ENCODE measurements at places on chromosomes 5 and 9.

- DNase-seq: no peak
Measured at GRCh38 chr5:76083555-76084495, 642 bp downstream of the SV2C start.

DNA sequence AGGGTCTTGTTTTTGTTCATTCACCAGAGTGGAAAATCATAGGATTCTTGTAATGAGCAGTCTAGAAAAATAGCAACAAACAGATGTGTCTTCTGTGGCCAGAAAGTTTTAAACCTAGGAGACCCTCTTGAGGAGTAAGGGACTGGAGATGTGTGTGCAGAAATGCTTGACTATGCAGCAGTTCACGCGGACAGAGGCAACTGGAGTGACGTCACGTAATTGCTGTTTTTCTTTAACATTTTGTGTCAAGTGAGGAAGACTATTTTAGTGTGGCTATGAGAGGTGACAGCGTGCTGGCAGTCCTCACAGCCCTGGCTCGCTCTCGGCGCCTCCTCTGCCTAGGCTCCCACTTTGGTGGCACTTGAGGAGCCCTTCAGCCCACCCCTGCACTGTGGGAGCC, 163.1 kb upstream of the PTCH1 start:
- no peak for DNase-seq

DNA sequence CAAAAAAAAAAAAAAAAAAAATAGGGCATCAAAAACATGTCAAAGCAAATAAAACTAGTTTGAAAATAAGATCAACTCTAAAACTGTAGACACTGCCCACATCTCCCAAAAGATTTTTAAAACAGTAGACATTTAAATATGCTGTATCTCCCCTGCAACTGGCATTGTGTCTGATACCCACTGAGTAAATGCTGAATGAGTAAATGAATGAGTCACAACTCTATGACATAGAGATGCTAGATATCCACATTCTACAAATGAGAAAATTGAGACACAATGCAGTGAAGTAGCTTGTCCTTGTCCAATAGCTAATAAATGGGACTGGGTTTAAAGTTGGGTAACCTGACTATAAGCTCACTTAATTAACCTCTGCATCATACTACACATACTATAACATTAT, 14.1 kb upstream of the MAP1B start:
- no peak for DNase-seq

DNA sequence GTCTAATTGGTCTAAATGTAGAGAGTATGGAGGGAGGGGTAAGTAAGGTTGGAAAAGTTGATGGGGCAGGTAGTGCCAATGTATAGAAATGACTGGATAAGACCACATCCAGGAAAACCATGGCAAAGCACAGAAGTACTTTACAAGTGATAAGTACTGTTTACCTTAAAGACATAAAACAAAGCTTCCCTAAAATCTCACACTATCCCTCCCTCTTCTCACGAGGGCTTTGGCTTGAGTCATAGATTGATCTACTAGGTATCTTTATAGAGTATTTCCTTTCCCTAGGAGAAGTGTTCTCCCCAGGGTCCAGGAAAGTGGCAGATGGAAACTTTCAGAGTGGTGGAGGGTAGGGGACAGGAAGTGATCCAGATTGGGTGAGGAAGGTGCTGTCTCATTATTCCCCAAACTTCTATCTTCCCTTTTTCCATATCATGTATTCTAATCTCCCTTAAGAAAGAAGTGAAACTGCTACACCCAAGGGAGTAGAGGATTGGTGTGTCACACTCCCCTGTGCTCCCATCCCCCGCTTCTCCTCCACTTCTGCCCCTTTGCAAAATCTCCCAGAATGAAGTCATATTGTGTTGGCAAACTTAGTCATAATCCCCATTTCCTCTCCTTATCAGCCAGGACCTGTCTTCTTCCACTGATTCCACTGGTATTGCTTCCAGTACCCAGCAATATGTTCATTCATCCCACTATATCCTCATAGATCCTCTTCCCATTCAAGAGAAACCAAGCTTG, 14.6 kb downstream of the IL33 start:
- DNase-seq: no peak

DNA sequence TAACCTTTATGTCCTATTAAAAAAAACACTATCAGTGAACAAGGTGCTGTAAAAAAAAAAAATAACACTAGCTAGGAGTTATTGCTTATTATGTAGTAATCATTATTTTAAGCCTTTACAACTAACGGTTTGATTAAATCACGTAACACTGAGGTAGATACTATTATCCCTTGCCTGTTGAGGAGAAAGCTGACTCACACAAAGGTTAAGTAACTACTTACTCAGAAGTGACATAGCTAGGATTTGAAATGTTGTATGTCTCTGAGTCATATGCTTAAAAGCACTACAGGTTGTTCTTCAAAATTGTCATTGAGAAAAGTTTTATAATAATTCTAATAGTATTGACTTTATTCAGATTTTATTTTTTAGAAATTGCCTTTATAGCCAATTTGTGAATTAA, 8.8 kb downstream of the TENT2 start:
- no peak for DNase-seq

- no peak for DNase-seq
Measured at GRCh38 chr5:60343102-60343501, 356.9 kb downstream of the DEPDC1B start.

DNA sequence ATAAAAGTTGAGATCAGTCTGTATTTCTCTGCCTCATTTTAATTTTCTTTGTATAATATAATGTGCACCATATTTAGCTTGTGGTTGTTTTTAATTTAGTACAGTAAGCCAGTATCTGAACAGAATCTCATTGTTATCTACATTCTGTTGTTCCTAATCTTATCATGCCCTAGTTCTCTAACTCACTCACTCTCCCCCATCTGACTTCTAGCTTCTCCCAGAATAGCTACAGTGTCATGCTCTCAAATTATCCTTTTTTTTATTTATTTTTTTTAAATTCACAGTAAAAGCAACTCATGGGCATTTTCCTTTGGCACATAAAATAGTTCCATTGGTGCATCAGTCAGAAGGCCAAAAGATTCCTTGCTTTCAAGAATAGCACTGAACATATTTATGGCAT, 156.6 kb downstream of the TRPM3 start:
- DNase-seq: no peak

- no peak for DNase-seq
Measured at GRCh38 chr9:2567922-2568321, 53.7 kb upstream of the VLDLR start.

DNA sequence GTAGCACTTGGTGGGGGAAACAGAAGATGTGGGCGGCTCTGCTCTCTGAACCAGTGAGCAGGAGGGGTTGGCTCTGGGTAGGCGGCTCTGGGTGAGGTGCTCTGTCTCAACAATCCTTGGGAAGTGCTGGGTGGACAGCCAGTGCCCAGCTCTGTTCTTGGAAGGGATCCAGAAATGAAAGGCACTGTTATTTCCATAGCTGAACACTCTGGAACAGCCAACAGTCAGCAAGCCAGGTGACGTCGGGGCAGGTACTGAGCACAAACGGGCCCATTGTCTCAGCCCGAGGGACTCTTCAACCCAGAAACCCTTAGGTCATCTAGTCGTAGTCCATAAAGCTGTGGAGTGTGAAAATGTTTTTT, 36.3 kb downstream of the OLFM1 start:
- no peak for DNase-seq

DNA sequence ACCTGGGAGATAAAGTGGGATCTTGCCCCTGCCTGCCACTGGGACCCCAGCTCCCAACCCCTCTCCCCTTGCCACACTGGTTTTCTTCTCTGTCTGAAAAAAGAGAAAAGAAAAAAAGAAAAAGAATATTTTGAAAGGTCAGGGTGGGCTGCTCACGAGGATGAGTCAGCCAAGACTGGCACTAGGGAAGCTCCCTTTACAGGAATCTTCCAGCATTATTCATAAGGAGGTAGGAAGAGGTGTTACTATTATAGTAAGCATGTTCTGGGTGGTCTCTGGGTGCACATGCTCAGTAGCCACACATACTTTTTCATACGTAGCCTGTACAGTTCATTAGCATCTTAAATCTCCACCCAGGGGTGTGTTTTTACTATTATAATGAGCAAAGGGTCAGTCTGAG, 46.8 kb upstream of the HAND1 start:
- DNase-seq: no peak

DNA sequence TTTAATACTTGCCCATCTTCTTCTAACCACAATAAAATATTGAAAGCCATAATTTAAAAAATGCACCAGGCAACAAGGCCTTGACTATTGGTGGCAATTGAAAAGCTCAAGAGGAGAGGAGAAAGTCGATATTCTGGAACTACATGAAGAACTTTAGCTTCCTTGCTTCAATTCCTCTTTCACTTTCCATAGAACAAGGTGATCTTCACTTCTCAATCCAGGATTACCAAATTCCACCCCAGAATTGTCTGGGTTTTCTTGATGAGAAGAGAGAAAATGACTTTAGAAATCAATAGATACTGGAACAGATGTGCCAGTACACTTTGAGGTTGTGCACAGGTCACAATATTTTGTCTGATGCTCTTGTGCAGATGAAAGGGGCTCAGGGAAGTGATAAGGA, 52.2 kb downstream of the PTCD2 start:
- DNase-seq: no peak

GRCh38 chr5:147483188-147483790, 26.6 kb downstream of the DPYSL3 start:
- DNase-seq: no peak

- DNase-seq: no peak
Measured at GRCh38 chr5:95641741-95642220, 4.8 kb upstream of the RFESD start.

- no peak for DNase-seq
Measured at GRCh38 chr5:39197556-39197955, 21.8 kb downstream of the FYB1 start.

- DNase-seq: no peak
Measured at GRCh38 chr5:5658226-5658625, 235.7 kb downstream of the ICE1 start.

GRCh38 chr5:32690153-32690552, 21.0 kb upstream of the NPR3 start:
- DNase-seq: no peak

- no peak for DNase-seq
Measured at GRCh38 chr9:96082516-96083232, 207.2 kb downstream of the ERCC6L2 start.

- DNase-seq: no peak
Measured at GRCh38 chr5:82854956-82855355, 222.2 kb downstream of the TMEM167A start.

- no peak for DNase-seq
Measured at GRCh38 chr9:135326141-135326540, 153.4 kb upstream of the PPP1R26 start.

GRCh38 chr5:55569513-55569865, 34.7 kb upstream of the PLPP1 start:
- DNase-seq: no peak

GRCh38 chr5:120848883-120849282, 384.8 kb downstream of the PRR16 start:
- no peak for DNase-seq

GRCh38 chr9:124471761-124472160, 21.5 kb downstream of the ADGRD2 start:
- no peak for DNase-seq

DNA sequence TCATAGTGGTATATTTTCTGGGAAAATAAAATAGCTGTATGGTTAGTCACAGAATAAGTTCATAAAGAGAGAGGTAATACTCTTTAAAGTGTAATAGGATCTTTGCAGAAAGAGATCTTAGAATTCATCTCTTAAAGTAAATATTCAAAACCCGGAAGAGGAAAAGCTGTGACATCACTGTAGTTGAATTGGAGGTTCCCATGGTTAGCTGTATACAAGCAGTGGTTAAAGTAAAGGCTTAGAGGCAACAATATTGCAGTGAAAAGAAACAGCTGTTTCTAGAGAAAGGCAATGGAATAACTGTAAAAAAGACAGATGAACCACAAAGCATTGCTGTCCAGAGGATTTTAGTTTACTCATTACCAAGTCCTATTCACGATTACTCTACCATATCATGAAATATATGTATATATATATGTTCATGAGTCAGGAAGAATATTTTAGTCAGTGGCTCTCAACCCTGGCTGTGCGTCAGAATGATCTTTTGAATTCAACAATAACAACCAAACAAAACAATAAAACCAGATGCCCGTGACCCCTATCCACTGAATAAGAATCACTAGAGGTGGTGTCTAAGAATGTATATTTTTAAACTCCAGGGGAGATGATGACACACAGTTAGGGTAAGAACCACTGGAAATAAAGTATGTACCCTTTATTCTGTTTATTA, 4.7 kb downstream of the ERCC6L2 start:
- no peak for DNase-seq

- no peak for DNase-seq
Measured at GRCh38 chr9:91127653-91128052, 234.1 kb downstream of the AUH start.

DNA sequence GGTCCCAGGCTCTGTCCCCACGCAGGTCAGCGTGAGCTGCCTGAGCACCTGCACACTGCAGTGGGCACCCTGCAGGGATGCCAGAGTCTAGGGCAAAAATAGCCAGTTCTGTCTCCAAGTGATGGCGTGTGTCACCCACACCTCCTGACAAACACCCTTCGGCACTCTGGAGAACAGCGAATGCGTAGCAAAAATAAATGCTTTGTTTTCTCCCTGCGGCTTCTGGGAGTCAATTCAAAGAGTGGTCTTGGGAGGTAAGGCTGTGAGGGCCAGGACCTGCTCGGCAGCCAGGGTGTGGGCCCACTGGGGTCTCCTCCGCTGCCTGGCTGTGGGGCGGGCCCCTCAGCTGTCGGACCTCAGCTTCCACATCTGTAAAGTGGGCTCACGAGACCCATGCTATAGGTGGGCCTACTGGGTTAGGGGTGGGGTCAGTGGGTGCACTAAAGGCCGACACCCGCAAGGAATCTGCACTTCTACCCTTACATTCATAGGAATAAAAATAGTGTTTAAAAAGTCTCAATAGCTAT, 37.4 kb downstream of the RASGEF1C start:
- DNase-seq: no peak

DNA sequence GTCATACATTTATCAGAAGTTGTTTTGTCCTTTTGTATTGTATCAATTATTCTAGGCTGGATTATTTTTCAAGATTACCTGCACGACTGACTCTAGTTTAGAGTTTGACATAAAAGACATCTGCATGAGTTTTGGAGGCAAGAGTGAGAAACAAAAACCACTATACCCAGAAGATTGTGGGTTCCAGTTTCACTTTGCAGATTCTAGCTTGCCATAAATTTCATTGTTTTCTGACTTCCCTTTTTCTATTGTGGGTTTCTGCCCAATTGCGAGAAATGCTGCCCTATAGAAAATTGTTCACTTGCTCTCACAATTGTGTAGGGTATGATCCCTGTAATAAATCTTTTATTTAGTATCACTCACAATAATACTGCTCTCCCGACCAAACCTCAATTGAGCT, 1043.4 kb upstream of the CDH10 start:
- DNase-seq: no peak

All from stimulated activated CD8-positive, alpha-beta memory T cell treated with anti-CD3 and anti-CD28 coated beads, Interleukin-15, amount 100 ng/mL, for 4 hours (primary cell).